CD4-positive, alpha-beta T cell (primary cell): ENCODE measurements at places on chromosomes 1 and 21. TPM values are rescaled to one million over a fixed set of nuclear protein-coding genes. Genes with fewer than 3 reads are reported as not detected.

DNA sequence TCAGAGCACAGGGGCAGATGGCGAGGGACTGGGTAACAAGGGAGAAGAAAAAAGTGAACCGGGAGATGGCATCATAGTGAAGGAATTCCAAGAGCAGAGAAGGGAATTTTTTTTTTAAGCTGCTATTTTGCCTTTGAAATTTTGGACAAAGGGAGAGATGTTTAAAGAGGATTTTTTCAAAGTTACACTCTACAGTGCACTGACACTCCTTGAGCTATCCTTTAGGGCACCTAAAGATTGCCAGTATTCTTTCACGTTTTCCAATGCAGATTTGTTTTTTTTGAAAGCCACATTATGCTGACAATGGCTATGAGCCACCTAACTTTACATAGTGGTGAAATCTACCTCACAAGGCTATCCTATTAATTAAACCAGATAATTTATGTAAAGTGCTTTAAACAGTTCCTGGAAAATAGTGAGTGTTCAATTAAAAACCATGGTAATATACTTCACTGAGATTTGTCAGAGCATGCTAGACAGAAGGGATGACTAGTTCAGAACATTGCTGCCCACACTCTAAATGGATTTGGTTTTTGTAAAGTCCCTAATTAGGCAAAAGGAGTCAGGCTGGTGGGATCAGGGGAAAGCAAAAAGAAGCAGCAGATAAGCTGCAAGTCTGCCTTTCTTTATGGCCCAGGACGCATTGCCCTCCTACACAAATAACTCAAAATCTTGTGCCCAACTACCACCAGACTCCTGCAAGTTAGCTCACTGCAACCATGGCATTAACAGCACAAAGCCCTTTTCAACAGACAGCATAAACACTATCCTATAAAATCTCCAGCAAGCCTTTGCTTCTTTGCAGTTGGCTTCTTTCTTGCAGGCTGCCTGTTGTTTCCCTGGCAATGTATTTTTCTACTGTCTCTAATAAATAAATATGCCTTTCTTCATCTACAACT is 53.9 kb downstream of the PRDX6 start:
- H3K36me3 ChIP-seq: no peaks in the 10 kb centered on the region
- H3K4me3 ChIP-seq: no peak overlapping the region
- DNase-seq: no peak
- H3K27me3 ChIP-seq: no peaks in the 10 kb centered on the region
- no peak overlapping the region for H3K27ac ChIP-seq
- peaks cover 5% of the 10 kb centered on the region for H3K4me1 ChIP-seq

Gene DHRS3
- 108 TPM for total RNA-seq

Gene C8B
- not detected for total RNA-seq

Gene DIPK1A
- 7.0 TPM for total RNA-seq
